Nephron progenitor cell (in vitro differentiated cells): ENCODE measurements at places on chromosomes 1 and 21.

GRCh38 chr1:189697113-189697512 lies 780.6 kb downstream of the BRINP3 start:
- no peak for DNase-seq

DNA sequence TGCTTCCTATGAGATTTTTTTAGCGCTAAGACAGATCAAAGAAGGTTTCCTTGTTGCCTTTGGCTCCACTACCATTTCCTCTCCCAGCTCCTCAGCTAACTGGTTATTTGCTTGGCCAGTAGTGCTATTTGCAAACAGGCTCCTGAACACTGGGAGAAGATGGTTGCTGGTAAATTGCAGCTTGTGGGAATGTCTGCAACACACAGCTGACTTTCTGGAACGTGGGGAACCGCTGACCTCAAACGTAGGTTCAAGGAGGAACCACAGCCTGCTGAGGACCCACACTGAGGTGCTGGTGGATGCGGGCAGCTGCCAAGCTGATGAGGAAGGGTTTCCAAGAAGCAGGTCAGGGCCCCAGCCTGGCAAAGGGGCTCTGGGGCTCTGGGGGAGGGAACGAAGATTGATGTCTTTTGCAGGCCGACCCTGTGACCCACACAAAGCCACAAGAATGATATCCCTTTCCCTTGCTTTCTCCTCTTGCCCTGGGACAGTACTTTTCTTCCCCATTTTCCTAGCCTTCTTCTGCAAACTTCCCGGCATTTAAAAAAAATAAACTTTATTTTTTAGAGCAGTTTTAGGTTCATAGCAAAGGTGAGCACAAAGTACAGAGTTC lies 24.8 kb downstream of the GNG4 start:
- peak; percentile 28 for DNase-seq

DNA sequence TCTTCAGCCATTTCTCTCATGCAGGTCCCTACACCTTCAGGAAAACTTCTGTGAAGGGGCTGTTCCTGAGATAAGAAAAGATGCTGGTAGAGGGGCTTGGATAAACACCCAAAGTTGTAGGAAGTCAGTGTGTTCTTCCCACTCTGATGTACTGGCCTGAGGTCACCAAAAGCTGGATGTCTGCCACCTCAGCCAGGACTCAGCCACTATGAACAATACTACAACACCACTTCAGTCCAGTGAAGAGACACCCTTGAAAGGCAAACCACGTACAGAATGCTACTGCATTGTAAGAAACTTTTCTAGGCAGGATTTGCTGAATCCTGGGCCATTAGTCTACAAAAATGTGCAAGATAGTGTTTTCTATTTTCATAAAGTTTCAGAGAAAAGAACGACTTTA lies 2.4 kb downstream of the PTPN14 start:
- no peak for DNase-seq

DNA sequence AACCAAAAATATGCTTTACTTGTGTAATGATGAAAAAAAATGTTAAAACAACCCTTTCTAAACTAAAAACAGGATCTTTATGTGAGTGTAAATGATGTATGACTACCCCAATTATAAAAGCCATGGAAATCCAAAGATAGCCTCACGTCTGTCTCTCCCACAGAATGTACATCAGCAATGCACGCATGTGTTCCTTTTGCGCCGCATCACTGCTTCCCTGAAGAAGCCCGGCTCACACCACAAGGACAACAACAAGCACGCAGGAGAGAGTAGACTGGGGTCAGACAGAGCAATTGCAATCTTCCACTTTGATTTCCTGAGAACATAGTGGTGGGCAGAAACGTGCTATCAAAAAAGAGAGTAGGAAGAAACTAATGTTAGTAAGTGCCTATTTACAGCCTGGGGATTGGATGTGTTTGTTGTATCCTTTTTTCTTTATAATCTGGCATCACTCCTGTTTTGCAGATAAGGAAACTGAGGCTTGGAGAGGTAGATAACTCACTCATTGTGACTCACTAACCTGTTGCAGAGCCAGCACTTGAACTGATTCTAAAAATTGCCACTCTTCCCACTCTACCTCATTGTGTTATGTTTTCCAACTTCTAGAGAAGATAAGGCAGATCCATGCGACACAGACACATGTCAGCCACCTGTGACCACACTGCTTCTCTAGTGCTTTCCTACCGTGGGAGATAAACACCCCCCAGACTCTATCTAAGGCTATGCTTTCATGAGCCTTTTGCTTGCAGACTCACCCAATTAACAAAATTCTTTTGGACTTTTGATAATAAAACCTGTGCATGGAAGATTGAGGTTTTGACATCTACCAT lies 60.1 kb downstream of the MAP10 start:
- DNase-seq = no peak

GRCh38 chr1:57848406-57848805 lies 424.5 kb upstream of the DAB1 start:
- no peak for DNase-seq

GRCh38 chr1:112458756-112459155 lies 50.0 kb upstream of the WNT2B start:
- no peak for DNase-seq

DNA sequence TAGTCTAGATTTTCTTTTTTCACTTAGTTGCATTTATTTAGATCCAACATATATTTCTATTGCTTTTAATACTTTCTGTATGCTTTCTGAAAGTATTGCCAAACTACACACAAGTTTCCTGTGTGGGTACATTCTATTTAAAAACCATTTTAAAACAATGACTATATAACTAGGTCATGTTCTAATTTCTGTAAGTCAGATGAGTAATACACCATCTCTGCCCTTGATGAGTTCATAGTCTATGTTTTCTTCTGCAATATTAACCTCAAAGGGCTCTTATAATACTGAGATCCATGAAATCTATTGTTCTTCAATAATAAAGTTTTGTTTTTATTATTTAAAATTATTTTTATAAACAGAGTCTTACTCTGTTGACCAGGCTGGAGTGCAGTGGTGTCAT lies 68.3 kb downstream of the RNASEL start:
- no peak for DNase-seq

DNA sequence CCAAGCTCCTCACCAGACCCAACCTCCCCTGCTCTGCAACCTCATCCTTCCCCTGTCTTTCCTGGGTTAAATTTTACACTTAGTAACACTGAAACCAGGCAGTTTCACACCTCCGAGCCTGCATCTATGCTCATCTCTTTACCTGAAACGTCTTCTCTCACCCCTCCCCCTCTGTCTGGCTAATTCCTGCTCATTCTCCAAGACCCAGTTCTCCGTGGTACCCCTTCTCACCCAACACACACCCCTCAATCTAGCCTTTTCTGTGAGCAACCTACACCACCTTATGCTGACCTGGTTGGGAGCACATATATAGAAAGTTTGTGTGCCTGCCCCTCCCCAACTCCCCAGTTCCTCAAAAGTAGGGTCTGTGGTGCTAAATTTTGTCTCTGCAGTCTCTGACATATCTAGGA lies 3.7 kb upstream of the KIAA1614 start:
- no peak for DNase-seq

- no peak for DNase-seq
Observed at GRCh38 chr1:56464294-56464693, 115.1 kb downstream of the PLPP3 start.

GRCh38 chr1:229815076-229815475 lies 189.0 kb downstream of the URB2 start:
- no peak for DNase-seq

DNA sequence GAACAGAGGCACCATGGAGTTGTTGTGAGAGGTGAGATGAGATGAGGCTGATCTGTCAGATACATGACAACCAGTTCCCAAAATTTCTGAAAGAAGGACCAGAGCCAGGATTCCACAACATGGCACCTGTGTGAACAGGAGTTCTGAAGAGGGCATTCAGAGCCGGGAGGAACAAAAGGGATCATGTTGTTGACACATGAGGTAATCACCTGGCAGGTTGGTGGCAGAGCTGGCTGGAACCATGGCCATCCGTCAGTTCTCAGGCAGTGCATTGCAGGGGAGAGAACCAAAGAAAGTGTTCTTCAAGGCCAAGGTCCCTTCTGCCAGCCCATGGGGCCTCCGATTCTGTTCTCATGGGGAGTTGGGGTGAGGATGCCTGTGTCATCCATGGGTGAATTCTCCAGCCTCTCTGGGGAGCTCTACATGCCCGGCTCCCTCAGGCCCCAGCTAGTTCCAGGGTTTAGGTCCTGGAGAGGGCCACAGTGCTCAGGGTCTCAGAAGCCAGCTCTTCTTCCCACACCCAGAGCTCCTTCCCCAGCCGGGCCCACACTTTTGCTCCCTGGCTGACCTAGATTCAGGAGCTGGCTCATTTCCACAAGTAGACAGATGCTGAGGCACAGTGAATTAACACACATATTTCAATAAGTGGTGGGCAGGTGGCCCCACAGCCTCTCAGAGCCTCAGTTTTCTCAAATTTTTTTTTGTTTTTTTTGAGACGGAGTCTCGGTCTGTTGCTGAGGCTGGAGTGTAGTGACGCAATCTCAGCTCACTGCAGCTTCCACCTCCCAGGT lies 49.1 kb upstream of the CTPS1 start:
- no peak for DNase-seq

- DNase-seq = peak; percentile 92
Observed at GRCh38 chr1:110338309-110338885, 780 bp upstream of the RBM15 start.
